Naive thymus-derived CD4-positive, alpha-beta T cell (primary cell): ENCODE measurements at places on chromosomes 12 and 14.

GRCh38 chr12:100414739-100415138 lies 57.9 kb downstream of the SLC17A8 start:
- no peak for DNase-seq

GRCh38 chr12:124466216-124467128 lies 100.9 kb downstream of the NCOR2 start:
- peak; percentile 78 for DNase-seq

DNA sequence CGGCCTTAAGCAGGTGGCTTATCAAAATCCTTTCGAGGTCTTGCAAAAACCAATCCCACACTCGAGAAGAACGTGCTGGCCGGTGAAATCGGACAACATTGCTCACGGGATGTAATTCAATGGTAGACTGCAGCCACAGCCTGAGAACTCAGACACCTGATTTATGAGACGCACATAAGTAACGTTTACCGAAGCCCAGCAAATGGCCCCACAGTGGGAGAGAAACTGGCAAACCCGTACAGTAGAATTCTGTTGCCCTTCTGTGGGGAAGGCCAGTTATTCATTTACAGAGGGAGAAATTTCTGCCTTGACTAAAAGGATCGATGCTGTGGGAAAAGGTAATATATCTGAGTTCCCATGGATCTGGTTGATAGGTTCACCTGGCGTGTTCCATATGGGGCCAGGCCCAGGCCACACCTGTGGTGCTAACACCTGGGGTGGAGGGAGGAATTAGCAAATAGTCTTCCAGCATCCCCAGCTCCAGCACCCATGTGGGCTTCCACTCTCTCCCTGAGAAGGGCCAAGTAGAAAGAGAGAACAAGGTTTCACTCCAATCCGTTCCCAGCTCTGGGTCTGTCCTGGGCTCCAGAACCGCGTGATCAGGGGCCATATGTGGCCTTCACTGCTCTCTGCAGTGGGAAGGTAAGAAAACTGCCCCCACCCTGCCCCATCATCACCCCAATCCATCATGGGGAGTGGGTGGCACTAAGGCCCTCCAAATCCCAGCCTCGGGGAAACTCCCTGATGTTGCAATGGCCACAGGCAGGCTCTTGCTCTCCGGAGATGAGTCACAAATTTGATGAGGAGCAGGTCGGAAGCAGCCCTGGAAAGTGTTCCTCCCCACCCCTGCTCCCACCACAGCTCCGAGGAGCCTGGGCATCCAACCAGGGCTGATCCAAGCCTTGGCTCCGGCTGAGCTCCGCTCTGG lies 12.7 kb downstream of the BDKRB1 start:
- no peak for DNase-seq

GRCh38 chr12:132465269-132466190 lies 24.4 kb upstream of the FBRSL1 start:
- no peak for DNase-seq

DNA sequence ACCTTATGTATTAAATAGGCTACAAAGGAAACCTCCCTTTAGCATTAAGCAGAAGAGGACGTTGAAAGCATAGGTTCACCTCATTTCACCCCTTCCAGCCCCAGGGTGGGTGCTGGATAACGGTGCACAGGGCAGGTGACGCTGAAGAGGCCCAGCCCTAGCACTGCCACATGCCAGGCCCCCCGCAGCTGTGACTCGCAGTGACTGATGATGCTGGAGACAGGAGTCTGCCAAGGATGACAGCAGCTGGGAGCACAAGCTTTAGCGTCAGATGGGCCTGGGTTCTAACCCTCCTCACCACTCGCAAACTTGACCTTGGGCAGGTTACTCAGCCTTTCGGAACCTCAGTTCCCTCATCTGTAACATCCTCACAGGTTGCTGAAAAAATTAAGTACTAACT lies 76.7 kb downstream of the TBK1 start:
- DNase-seq = no peak

GRCh38 chr14:70838076-70838475 lies 28.8 kb upstream of the MAP3K9 start:
- DNase-seq = no peak

- no peak for DNase-seq
Observed at GRCh38 chr12:25018146-25018545, 69.2 kb upstream of the BCAT1 start.
